GM13977 (cell line): ENCODE measurements at places on chromosomes 3 and 15.

DNA sequence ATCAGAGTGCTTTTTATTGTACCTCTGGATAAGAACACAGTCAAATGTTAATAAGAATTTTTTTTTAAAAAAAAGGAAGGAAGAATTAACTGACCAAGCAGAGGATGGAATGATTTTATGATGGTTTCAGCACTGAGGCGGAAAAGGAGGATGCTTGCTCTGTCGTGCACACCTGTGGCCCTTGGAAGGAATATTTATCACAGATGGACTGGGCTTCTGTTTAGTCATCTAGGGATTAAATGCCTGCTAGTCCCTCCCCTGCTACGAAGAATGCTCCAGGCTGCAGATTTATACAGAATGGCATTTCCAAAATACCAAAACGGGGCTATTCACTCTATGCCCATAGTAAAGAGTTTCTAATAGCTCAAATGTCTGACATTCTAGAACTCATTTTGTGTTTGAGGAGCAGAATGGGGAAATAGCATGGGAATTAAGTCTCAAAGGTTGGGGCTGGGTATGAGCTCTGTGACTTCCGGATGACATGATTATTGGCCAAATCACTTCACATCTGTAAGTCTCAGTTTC lies 92.8 kb upstream of the BCL6 start:
- no peak for DNase-seq

DNA sequence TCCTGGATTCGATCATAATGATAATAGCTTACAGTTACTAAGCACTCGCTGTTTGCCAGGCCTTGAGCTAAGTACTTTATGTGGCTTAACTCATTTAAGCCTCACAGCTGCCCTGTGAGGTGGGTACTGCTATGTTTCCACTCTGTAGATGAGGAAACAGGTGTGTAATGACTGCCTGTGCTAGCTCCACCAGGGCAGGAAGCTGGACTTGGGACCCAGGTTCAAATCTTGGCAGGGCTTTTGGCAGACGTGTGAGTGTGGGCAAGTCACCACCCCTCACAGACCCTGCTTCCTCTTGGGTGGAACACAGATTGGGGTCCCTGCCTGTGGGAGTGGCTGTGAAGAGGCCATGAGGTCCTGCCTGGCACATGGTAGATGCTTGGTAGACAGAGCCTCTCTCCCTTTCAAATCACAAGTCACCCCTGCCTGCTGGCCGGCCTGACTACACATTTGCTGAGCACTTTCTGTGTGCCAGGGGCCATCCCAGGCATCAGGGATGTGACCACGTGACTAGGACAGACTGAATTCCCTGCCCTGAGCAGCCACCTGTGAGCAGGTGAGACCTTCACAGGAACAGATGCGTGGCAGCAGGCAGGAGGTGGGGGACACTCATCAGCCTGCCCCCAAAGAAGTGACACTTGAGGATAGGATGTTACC lies 3.7 kb downstream of the EFCC1 start:
- DNase-seq, result no peak

- no peak for DNase-seq
Measured at GRCh38 chr3:192570821-192571791, 156.2 kb downstream of the FGF12 start.

- no peak for DNase-seq
Measured at GRCh38 chr15:89401631-89402517, 67.2 kb upstream of the POLG start.

GRCh38 chr3:112128843-112129727 lies 4.0 kb downstream of the GCSAM start:
- peak; percentile 28 for DNase-seq

GRCh38 chr3:97736928-97737327 lies 27.6 kb upstream of the ARL6 start:
- DNase-seq, result no peak

GRCh38 chr3:67692621-67693020 lies 38.2 kb upstream of the SUCLG2 start:
- no peak for DNase-seq

- no peak for DNase-seq
Measured at GRCh38 chr15:41408234-41408641, 5.9 kb upstream of the NDUFAF1 start.

- peak; percentile 33 for DNase-seq
Measured at GRCh38 chr15:71448688-71449114, 333.4 kb downstream of the THSD4 start.
